ENCODE measurements at places on chromosomes 7 and 10.

- DNase-seq, result no peak
Observed at GRCh38 chr10:76009531-76009930, 578.1 kb downstream of the LRMDA start.

- no peak for DNase-seq
Observed at GRCh38 chr7:135262623-135263320, 29.1 kb downstream of the STRA8 start.

GRCh38 chr10:5573319-5573950, 48.7 kb downstream of the CALML3 start:
- no peak for DNase-seq

- no peak for DNase-seq
Observed at GRCh38 chr10:33153251-33153967, 181.1 kb downstream of the NRP1 start.

- DNase-seq, result no peak
Observed at GRCh38 chr7:82593780-82594179, 150.2 kb upstream of the CACNA2D1 start.

DNA sequence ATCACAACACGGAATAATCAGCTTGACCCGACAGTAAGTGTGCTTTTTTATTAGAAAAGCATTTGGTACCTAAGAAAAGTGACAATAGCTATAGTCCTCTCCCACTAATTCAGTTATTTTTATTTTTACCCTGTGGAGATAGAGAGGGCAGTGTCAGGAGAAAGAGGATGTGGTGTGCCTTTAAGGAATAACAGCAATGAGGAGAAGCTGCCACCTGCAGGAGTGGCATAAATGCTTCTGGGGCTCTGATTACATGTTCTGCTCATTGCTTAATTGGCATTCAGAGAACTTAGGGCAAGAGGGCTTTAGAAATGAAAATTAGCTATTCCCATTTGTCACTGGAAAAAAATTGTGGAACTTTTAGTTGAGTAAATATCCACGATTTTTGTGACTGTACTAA, 60.1 kb downstream of the DENND11 start:
- no peak for DNase-seq

DNA sequence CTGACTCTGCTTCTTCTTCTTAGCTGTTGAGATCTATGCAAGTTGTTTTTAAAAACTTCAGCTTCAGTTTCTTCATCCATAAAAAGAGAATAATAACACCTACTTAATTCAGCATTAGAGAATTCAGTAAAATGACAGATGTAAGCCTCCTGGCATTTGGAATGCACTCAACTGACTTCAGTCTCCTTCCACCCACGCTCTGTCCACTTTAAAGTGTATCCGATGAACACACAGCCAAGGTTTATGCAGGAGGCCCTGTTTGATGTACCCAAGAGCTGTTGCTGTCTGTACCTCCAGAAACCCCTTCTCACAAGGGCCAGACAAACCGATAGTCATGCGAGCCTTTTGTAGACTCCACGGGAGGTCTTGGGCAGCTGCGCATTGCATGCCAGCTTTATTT, 27.1 kb upstream of the SLC35B4 start:
- DNase-seq, result no peak

- no peak for DNase-seq
Observed at GRCh38 chr7:157437519-157438061, 100.8 kb downstream of the DNAJB6 start.

- DNase-seq, result no peak
Observed at GRCh38 chr7:30332549-30332948, 48.2 kb downstream of the ZNRF2 start.

GRCh38 chr7:154676422-154677073, 326.4 kb downstream of the PAXIP1 start:
- no peak for DNase-seq

- no peak for DNase-seq
Observed at GRCh38 chr7:28536259-28536658, 123.9 kb downstream of the CREB5 start.

GRCh38 chr7:42590771-42591310, 321.0 kb downstream of the C7orf25 start:
- DNase-seq, result no peak

DNA sequence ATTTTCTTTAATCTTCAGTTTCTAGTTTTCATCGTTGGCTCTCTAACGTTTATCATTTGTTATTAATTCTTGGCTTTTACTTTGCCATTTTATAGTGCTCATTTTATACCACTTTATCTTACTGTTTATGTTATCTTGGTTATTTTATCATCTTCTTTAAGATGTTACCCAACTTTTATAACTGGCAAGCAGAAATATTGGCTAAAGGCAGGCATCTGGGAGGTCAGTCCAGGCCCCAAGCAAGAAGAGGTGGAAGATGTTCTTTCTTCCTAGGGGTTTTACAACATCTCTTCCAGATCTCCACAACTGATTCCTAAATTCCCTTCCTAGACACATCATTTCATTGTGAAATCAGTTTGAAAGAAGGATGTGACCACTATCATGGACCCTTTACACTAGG, 208.1 kb downstream of the AHR start:
- no peak for DNase-seq

GRCh38 chr7:78703391-78703790, 750.1 kb downstream of the MAGI2 start:
- DNase-seq, result no peak

DNA sequence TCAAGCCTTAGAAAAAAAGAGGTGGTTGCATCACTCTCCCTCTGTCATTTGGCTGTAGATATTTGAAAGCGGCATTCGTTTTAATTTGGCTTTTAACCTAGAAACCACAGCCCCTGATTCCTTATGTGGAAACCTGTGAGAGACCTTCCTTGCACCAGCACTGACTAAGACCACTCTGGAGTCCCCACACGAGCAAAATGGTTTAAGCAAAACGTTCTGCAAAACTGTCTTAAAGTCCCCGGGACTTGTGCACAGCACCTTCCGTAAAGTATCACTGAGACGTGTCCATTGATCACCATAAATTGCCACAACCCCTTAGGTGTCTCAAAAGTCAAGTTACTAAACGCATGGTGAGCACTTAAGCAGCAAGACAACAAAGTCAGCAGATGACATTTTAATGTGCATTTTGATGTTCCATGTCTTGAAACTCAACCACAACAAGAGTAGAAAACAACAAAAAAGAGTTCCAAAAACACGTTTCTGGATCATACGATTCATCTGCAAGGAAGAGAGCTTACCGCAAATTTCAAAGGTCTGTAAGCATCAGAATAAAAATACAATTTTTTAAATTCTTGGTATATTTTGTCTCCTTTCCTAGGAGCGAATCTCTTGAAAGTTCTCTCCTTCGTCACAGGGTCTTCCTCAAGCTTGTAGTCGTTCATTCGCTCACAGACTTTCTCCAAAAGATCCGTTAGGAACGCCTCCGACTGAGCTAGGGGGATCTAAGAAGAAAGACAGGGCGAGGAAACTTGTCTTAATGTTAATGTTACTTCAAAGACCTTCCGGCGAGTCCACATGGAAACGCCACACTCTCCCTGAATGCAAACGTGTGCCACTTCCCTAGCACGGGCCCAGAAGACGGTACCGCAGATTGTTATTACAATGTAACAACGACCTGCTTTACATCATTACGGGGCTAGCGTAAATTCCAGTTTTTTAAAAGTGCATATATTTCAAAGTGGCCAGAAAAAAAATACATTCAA, 37.7 kb downstream of the CNPY1 start:
- DNase-seq, result no peak

DNA sequence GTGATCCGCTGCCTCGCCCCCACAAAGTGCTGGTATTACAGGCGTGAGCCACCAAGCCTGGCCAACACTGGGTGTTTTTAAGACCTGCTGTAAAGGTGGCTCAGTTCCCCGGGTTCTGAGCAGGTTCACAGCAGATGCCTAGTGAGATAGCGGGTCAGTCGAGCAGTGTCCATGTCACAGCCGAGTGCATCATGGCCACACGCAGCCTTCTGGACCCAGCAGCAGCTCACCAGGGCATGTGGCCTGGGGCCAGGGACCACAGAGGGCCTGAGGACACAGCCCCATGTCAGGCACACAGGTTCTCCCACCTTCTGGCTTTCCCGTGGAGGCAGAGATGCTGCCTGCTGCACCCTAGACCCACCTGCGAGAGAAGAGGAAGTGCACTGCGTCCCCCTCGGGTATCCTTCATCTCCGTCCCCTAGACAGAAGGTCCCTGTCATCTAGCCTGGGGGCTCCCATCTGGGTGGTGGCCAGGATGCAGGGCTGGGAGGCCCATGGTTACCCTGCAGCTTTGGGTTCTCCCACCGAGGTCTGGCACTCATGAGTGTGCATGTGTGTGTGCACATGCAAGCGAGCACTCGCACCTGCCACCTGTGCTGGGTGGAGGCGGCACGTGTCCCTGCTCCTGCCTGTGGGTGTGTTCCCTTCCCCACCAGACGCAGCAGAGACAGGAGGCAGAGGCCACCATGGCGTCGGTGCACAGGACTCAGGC, 98.6 kb downstream of the NKX6-2 start:
- DNase-seq, result no peak

DNA sequence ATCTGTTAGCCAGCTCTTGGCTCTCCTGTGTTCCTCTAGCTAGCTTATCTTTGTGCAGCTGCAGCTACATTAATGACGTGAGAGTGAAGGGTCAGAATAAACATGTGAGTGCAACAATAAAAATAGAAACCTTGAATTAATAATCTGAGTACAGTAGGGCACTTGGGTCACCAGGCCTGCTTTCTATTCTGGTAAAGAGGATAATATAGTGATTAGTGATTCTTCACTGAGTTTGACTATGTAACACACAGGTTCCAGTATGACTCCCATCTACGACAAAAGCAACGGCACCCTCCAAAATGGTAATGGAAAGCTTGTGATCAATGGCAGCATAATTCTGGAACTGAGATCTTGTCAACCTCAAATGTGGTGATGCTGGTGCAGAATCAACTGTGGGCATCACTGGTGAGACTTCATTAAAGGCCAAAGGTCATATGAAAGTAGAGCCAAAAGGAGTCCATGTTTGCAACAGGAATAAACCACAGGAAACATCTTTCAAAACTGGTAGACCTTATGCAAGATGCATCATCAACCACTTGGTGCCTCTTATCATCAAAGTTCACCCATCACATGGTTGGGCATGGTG, 77.6 kb downstream of the NRBF2 start:
- DNase-seq, result no peak

GRCh38 chr7:151437866-151438516, 1.9 kb downstream of the CRYGN start:
- no peak for DNase-seq

- no peak for DNase-seq
Observed at GRCh38 chr7:121521711-121522400, 125.7 kb upstream of the FAM3C start.

- no peak for DNase-seq
Observed at GRCh38 chr10:123428391-123428790, 237.8 kb upstream of the GPR26 start.

GRCh38 chr7:145394126-145394525, 558.3 kb upstream of the TPK1 start:
- no peak for DNase-seq

DNA sequence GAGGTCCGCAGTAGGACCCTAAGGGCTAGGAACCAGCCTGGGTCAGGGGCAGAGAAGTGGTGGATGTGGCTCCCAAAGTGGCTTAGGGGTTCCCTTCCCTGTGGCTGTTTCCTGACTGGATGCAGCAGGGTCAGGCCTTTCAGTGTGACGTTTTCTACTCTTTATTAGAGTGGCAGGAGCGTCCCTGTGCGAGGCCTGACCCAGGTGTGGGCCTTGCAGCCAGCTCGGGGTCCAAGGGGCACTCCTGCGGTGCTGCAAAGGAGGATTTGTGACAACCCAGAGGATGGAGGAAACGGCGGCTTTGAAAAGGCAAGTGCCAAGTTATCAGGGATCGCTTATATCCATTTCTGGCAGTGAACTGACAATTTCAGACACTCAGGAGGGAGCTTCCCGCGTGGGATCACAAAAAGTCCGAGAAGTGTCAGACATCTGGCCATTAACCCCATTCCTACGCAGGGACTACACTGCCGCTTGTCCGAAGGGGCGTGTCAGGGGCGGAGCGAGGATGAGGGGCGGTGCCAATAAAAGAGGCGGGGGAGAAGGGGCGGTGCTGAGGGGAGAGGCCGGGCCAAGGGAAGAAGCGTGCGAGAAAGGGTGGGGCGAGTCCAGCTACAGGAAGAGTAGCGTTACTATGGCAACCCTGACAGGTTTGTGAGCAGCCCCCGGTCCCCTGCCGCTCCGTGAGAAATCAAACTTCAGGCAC, 98.8 kb upstream of the ZNF722 start:
- peak; percentile 41 for DNase-seq

GRCh38 chr10:107561136-107561650, 396.7 kb upstream of the SORCS1 start:
- DNase-seq, result no peak

DNA sequence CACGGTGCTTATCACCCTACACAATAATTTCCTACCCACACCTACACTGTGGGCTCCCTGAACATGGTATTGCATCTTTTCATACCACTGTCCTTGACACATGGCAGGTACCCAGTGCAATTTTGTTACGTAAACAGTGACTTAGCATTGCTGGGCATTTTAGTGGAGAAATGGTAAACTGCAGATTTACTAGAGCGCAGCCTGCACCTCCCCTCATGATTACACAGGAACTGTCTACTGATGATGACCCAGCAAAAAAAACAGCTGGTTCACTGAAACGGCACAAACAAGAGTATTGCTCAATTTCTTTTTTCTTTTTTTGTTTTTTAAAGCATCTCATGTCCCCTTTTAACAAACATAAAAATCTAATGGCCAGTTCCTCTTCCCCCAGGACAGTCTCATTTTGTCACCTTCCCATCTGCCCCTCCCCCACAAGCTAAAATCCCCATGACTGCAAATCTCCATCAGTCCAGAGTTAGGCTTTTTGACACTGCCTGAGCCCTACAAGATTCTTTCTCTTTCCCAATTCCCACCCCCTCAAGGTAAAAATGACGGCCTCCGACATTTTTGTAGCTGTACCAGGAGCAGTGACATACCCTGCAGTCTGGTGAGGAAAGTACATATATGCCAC, 2.8 kb downstream of the ZNF746 start:
- DNase-seq, result no peak

GRCh38 chr7:41621953-41622831, 80.7 kb downstream of the INHBA start:
- DNase-seq, result no peak

Data from activated CD4-positive, CD25-positive, alpha-beta regulatory T cell (primary cell).